ENCODE measurements at places on chromosomes 3 and 15. TPM values are rescaled to one million over a fixed set of nuclear protein-coding genes. Genes with fewer than 3 reads are reported as not detected.

GRCh38 chr15:43143203-43143941 is 10.0 kb downstream of the TMEM62 start:
- ATAC-seq: no peak

GRCh38 chr15:63447017-63447676 is 57.2 kb upstream of the USP3 start:
- ATAC-seq: no peak

GRCh38 chr15:59298225-59298853 is 74.3 kb downstream of the MYO1E start:
- ATAC-seq: peak; percentile 83

- ATAC-seq: peak; percentile 99
These were observed at the start of gene NMNAT3 for GRCh38 chr3:139677388-139678155. TSS of gene NMNAT3 (minus strand) at chr3:139677972. CDS start at chr3:139627724, 50,248 bp downstream.

GRCh38 chr15:79535536-79535935 is 103.4 kb downstream of the MINAR1 start:
- ATAC-seq: no peak

GRCh38 chr15:76185716-76186115 is 125.6 kb downstream of the ETFA start:
- ATAC-seq: peak; percentile 78

- no peak for ATAC-seq
These were observed 240.7 kb downstream of the SHOX2 start for GRCh38 chr3:157865352-157866000.

DNA sequence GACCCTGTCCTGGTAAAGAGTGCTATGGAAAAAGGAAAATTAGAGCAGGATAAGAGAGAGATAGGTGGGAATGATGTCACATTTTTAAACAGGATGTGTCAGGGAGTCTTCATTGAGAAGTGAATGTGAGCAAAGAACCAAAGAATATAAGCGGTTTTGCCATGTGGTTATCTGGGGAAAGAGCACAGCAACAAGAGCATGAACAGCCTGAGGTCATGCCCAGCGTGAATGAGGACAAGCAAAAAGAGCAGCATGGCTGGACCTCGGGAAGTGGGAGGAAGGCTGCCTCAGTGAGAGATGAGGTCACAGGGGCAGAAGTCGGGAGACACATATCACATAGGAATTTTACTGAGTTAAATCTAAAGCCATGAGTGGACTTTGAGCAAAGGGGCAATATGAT is 82.8 kb upstream of the HES1 start:
- no peak for ATAC-seq

GRCh38 chr3:118472586-118472985 is 562.1 kb downstream of the IGSF11 start:
- ATAC-seq: peak; percentile 65

GRCh38 chr15:60426870-60427508 is 29.2 kb upstream of the ANXA2 start:
- peak; percentile 76 for ATAC-seq

GRCh38 chr15:75732809-75733451 is 20.3 kb upstream of the CSPG4 start:
- ATAC-seq: peak; percentile 58

- ATAC-seq: no peak
These were observed 33.3 kb downstream of the SLC24A1 start for GRCh38 chr15:65655026-65655425.

DNA sequence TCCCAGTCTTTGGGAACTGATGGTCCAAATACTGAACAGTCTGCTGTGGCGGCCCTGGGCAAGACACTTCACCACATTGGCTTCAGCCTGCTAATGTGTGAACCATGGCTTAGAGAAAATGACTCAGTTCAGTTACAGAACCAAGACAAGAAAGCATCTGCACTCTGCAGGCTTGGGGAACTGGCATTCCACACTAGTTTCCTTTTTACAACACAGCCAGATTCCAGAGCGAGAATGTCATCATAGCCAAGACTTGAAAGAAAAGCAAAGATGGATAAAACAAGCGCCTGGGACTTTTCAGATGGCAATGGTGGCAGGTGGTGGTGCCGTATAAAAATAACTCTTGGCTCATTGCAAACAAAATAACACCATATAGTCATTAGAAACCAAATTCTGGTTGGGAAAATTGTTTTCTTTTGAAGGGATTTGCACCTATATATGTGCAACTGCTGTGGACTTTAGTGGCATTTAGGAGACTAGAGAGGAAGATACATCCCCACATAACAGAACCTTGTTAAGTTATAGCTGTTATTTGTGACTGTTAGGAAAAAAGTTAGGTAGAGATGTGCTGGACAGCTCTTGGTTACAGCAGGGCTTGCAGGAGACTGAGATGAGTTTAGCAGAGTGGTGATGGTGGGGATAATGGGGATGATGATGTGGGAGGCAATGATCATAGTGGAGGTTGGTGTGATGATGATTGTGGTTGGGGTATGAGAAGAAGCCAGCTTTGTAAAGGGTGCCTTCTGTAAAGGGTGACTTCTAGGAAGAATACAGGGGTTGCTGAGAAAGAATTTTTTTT is 273.6 kb downstream of the THRB start:
- ATAC-seq: peak; percentile 76

DNA sequence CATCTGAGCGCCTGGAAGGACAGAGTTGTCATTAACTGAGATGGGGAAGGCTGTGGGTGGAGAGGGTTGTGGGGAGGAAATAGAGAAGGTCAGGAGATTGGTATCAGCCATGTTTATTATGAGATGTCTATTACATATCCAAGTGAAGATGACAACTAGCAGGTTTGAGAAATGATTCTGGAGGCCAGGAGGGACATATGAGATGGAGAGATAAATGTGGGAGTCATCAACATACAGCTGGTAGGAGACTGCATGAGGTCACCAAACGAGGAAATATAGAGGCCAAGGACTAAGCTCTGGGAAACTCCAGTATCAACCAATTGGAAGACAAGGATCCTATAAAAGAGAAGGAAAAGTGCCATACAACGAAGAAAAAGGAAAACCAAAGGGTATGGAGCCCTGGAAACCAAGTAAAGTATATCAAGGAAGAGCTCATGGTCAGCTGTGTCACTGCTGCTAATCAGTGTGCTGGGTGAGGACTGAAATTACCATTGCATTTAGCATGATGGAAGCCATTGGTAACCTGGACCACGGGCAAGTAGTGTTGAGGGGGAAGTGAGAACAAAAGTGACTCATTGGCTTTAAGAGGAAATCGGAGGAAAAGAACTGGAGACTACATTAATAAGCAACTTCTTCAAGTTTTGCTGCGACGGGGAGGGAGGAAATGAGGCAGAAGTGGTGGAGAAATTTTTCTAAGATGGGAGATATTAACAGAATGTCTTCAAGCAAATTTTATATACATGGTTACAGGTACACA is 14.0 kb upstream of the UACA start:
- no peak for ATAC-seq

Gene NRROS
- total RNA-seq: 0.40 TPM

Gene XCR1
- total RNA-seq: 0.04 TPM

Gene SCN11A
- 0.04 TPM for total RNA-seq

Gene SERPINI2
- total RNA-seq: not detected

Gene ALDH1A2
- total RNA-seq: 1.8 TPM

Gene NUP210
- 14.9 TPM for total RNA-seq

Gene LAMB2
- total RNA-seq: 69.7 TPM

Gene ZNF106
- total RNA-seq: 23.0 TPM
